ENCODE measurements at places on chromosomes 6 and 20.

- DNase-seq: no peak
Observed at GRCh38 chr20:26167499-26167898, 470.8 kb upstream of the ZNF337 start.

GRCh38 chr6:157563611-157564284 is 182.8 kb downstream of the ZDHHC14 start:
- no peak for DNase-seq

- DNase-seq: no peak
Observed at GRCh38 chr6:98777762-98778161, 56.6 kb upstream of the POU3F2 start.

DNA sequence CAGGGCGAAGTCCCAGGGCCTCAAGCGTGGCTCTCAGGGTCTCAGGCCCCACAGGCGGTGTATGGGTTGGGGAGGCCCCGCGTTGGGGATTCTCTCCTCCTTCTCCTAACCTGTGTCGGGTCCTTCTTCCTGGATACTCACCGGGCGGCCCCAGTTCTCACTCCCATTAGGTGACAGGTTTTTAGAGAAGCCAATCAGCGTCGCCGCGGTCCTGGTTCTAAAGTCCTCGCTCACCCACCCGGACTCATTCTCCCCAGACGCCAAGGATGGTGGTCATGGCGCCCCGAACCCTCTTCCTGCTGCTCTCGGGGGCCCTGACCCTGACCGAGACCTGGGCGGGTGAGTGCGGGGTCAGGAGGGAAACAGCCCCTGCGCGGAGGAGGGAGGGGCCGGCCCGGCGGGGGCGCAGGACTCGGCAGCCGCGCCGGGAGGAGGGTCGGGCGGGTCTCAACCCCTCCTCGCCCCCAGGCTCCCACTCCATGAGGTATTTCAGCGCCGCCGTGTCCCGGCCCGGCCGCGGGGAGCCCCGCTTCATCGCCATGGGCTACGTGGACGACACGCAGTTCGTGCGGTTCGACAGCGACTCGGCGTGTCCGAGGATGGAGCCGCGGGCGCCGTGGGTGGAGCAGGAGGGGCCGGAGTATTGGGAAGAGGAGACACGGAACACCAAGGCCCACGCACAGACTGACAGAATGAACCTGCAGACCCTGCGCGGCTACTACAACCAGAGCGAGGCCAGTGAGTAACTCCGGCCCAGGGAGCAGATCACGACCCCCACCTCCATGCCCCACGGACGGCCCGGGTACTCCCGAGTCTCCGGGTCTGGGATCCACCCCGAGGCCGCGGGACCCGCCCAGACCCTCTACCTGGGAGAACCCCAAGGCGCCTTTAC is at the start of gene HLA-G:
TSS of gene HLA-G (plus strand) at position 247 of the 892 bp plus-strand sequence. CDS start at position 267, 20 bp downstream.
- no peak for DNase-seq

DNA sequence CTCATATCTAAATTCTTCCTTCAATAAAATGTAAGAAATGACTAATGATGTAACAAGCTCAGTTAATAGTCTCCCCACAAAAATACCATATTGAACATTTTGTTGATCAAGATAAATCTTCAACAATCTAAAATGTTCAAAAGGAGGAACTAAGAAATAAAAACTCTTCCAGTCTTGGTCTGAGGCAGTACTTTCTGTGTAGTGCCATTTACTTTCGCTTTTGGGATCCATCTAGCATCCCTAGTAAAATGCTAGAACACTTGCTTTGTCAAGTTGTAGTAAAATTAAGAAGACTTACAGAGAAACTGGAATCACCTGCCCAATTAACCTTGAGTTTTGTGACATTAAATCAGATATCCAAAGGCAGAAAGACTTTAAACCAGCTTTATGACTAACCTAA is 246.4 kb downstream of the KHDRBS2 start:
- DNase-seq: no peak

DNA sequence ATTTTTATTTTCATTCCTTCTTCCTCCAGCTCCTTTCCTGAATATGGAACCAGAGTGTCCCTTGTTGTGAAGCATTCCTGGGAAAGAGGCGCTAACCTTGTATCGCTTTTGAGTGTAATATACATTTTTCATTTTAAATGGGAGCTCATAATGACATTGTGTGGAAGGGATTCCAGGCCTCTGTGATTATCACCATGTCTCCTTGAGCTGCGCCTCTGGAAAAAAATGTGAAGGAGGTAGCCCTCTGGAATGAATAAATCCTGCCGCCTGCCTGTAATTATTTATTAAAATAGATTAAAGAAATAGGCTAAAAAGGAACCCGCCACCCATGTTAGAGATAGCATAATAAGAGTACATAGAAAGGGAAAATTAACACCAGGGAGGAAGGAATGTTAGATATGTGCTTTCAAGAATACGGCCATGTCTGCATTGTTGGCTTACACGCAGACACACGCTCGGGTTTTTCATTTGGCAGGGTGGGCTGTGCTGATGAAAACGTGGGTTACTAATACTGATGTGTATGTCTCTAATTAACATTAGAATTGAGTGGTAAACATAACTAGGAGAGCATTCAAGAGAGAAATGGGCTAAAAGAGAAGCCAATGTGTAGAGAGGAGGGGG is 138.5 kb downstream of the LINC00237 start:
- DNase-seq: no peak

GRCh38 chr6:7502743-7503142 is 38.7 kb upstream of the DSP start:
- no peak for DNase-seq

GRCh38 chr6:78935553-78935952 is 68.2 kb downstream of the IRAK1BP1 start:
- DNase-seq: no peak

DNA sequence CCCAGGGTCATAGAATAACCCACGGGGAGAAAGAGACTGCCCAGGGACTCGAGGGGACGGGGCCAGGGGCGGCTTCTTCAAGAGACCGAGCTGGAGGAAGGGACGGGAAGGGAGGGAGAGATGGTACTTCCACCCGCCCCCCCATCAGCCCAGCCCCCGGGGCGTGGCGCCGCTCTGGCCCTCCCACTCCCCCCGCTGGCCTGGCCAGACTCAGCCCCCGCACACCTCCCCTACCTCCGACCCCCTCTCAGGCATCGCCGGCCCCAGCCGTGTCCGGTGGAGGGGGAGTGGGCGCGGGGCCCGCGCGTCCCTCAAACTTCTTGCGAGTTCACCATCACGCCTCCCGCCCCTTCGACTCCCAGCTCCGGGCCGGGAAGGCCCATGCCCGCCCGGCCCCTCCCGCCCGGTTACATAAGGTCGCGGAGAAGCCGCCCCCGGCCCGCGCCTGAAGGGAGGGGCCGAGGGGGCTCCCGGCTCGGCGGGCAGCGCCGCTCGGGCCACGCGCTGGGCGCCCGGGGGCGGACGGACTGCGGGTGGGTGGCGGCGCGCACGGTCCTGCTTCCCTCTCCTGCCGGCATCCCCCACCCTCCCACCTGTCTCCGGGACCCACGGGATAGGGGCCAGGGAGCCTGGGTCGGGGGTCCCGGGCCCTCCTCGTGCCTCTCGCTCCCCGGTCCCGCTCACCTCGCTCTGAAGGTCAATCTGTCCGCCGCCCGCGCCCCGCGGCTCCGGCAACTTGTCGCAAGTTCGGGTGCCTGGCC is 562 bp downstream of the TFEB start:
- peak; percentile 67 for DNase-seq

GRCh38 chr20:41242807-41243206 is 74.7 kb downstream of the ZHX3 start:
- DNase-seq: no peak

DNA sequence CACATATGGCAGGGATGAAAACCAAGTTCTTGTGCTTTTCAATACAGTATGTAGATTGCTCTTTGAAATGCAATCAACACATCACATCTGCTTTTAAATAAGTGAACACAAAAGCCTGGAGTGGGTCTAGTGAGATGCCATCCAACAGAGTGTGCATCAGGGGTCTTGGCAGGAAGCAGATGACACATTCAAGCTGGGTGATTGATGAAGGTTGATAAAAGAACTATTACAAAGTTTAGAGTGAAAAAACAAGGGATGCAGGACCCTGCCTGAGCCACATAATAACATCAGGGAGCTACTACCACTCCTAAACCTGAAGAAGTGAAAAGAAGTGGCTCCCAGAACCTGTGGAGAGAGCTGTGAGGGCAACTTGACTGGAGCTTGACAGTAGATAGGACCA is 16.6 kb upstream of the PLCB1 start:
- DNase-seq: peak; percentile 4

- no peak for DNase-seq
Observed at GRCh38 chr6:170254315-170255213, 36.3 kb downstream of the DLL1 start.

GRCh38 chr20:24776755-24777271 is 172.3 kb upstream of the CST7 start:
- DNase-seq: no peak

DNA sequence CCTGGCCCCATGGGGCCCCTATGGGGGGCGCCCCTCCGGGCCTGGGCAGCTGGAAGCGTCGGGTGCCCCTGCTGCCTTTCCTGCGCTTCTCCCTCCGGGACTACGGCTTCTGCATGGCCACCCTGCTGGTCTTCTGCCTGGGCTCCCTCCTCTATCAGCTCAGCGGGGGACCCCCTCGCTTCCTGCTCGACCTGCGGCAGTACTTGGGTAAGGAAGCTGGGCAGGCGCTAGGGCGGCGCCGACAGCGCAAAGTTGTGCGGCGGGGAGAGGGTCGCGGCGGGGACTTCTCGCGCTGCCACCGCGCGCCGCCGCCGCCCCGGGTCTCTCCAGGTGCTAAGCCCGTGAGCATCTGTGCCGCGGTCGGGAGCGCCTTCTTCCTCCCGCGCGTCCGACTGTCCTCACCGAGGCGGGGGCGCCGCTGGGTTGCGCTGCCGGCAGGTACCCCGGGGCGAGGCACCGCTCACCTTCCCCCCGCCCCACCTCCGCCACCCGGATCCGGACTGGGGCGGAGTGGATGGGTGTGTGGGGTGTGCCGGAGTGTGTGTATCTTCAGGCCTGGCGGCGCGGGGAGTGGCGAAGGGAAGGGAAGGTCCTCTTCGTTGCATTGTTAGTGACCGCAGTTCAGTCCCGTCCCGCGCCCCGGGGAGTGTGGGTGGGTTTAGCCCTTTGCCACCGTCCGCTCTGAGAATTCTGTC is 788 bp downstream of the UST start:
- DNase-seq: peak; percentile 53

DNA sequence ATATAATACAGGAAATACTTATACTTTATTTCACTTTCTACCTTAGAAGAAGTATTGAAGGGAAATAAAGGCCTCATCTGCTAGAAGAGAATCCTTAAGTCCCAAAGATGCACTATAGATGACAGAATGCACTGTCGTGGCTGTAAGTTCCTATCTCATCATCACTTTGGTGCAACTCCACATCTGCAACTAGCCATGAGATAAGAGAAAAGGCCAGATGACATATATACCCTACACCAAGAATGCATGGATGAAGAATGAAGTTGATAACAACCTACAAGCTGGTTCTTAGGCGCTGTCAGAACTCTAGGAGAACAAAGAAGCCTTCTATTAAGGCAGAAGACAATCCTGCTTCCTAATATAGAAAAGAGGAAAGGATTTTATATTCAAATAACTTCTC is 11.6 kb upstream of the PLN start:
- no peak for DNase-seq

GRCh38 chr6:136347847-136348246 is 58.2 kb upstream of the BCLAF1 start:
- no peak for DNase-seq

DNA sequence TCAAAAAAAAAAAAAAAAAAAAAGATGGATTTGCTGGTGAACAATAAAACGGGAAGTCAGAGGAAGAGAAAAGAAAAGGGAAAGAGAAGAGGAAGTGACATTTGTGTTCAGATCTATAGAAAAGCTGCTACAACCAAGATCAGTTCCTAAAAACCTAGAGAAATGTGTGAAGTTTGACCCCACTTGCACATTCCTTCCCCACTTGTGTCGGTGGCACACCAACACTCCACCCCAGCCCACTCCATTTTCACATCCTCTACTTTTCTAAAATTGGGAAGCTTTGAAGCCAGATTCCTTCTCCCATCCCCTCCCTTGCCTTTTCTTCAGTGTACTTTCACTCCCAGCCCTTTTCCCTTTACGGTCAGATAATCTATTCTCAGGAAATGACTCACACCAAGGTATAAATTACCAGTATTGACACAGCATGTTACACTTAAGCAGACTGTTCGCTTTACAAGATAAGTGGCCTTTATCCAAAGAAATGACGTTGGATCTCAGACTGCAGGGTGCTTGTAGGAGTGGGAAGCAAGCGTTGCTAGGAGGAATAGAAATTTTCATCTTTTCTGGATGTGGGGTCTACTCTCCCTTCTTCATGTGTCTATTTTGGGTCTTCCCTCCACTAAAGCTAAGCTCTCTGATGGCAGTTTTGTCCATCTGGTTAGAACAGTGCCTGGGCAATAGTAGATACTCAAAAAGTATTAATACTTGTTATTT is 92.5 kb upstream of the ADGRF1 start:
- peak; percentile 81 for DNase-seq

- DNase-seq: no peak
Observed at GRCh38 chr6:37906121-37906520, 86.6 kb downstream of the ZFAND3 start.

- no peak for DNase-seq
Observed at GRCh38 chr6:6315660-6316059, 4.8 kb downstream of the F13A1 start.

- no peak for DNase-seq
Observed at GRCh38 chr6:80469977-80470376, 363.5 kb downstream of the BCKDHB start.

GRCh38 chr20:59937150-59937549 is 3.0 kb downstream of the PPP1R3D start:
- no peak for DNase-seq

GRCh38 chr20:37901654-37902503 is 1.0 kb upstream of the VSTM2L start:
- DNase-seq: peak; percentile 20

DNA sequence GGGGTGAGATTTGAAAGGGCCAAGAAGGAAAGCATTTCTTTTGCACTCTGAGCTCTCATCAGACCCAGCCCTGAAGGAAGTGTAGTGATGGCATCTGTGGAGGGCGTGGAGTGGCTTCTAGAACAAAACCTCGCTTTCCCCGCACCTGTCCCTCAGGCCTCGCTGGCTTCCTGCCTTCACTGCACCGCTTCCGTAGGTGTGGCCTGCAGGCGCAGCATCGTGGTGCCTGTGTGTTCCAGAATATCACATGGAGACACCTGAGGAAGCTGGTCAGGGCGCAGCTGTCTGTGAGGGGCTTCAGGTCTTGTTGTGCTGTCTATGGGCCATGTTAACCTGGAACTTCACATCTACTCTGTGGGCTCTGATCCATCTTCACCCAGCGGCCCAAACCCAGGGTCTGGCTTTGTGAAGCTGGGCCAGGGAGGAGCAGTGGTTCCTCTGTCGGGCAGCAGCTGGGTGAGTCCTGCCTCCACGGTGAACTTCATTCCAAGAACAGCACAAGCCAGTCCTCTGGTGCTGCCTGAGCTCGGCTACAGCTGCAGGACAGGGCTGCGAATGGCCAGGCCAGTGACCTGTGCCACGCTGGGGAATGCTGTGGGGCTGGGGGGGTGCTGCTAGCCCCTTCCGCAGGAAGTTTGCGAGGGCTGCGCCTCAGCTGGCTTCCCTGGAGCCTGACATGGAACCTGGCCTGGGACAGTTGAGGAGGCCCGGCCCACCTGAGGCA is 40.9 kb downstream of the DSTN start:
- no peak for DNase-seq

GRCh38 chr6:108874470-108875160 is 26.4 kb downstream of the ARMC2 start:
- no peak for DNase-seq

GRCh38 chr20:15248618-15249395 is 911.4 kb upstream of the FLRT3 start:
- DNase-seq: no peak

GRCh38 chr20:38866265-38867061 is 59.8 kb upstream of the FAM83D start:
- no peak for DNase-seq

GRCh38 chr20:4040283-4041179 is 25.2 kb upstream of the RNF24 start:
- DNase-seq: no peak

- no peak for DNase-seq
Observed at GRCh38 chr6:88380083-88380482, 213.9 kb upstream of the CNR1 start.
